Hepatocyte (in vitro differentiated cells): ENCODE measurements at places on chromosomes 2 and 18.
A peak's percentile ranks its signal among the peaks of the same experiment; 100 is the strongest.

GRCh38 chr2:117470311-117471095 lies 344.0 kb upstream of the DDX18 start:
- H3K27me3 ChIP-seq: no peaks in the 10 kb centered on the region
- H3K36me3 ChIP-seq: no peaks in the 10 kb centered on the region
- DNase-seq: peak; percentile 61
- H3K4me1 ChIP-seq: no peaks in the 10 kb centered on the region
- no peak overlapping the region for H3K27ac ChIP-seq

GRCh38 chr2:33051586-33052360 lies 105.0 kb downstream of the LTBP1 start:
- H3K27me3 ChIP-seq: no peaks in the 10 kb centered on the region
- peak overlapping the region; percentile 21 for H3K27ac ChIP-seq
- H3K36me3 ChIP-seq: no peaks in the 10 kb centered on the region
- no peak for DNase-seq

DNA sequence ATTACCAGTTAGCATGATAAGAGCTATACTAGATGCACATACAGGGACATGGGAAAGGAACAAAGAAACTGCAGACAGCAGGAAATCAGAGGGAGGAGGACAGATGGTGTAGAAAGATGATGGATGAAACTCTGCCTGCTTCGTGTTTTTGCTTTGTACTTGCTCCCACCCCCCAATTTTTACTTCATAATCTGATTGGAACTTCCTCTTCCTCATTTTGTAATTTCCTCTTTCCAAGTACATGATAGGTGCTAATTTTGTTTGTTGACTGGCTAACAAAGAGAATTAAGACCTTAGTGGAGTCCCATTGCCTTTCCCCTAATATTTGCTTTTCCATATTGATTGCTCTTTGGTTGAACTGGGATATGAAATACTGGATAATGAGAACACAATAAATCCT lies 76.0 kb upstream of the PELI1 start:
- H3K27ac ChIP-seq: peak overlapping the region; percentile 41
- no peaks in the 10 kb centered on the region for H3K36me3 ChIP-seq
- H3K27me3 ChIP-seq: no peaks in the 10 kb centered on the region
- no peak overlapping the region for H3K4me3 ChIP-seq
- no peak for DNase-seq

GRCh38 chr18:5507756-5508155 lies 36.0 kb downstream of the EPB41L3 start:
- H3K36me3 ChIP-seq: no peaks in the 10 kb centered on the region
- H3K4me3 ChIP-seq: no peak overlapping the region
- no peaks in the 10 kb centered on the region for H3K27me3 ChIP-seq
- DNase-seq: no peak
- no peak overlapping the region for H3K27ac ChIP-seq

DNA sequence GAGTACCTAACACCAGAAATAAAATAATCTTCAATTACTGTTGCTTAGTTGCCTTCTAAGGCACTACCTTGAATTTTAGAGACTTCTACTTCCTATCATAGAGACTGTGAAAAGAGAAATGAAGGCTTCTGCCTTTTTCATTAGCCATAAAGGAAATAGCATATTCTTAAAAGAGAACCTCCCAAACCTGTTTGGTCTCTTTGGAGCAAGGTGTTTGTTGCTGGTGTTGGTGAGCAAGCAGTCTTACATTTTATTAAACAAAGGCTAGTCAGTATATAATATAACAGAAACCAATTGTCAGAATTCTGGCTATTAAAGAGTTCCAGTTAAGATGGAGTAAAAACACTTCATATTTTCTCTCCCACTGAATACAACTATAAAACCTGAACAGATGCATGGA lies 116.4 kb downstream of the TAF4B start:
- no peak for DNase-seq
- H3K4me3 ChIP-seq: no peak overlapping the region
- H3K27me3 ChIP-seq: no peaks in the 10 kb centered on the region

DNA sequence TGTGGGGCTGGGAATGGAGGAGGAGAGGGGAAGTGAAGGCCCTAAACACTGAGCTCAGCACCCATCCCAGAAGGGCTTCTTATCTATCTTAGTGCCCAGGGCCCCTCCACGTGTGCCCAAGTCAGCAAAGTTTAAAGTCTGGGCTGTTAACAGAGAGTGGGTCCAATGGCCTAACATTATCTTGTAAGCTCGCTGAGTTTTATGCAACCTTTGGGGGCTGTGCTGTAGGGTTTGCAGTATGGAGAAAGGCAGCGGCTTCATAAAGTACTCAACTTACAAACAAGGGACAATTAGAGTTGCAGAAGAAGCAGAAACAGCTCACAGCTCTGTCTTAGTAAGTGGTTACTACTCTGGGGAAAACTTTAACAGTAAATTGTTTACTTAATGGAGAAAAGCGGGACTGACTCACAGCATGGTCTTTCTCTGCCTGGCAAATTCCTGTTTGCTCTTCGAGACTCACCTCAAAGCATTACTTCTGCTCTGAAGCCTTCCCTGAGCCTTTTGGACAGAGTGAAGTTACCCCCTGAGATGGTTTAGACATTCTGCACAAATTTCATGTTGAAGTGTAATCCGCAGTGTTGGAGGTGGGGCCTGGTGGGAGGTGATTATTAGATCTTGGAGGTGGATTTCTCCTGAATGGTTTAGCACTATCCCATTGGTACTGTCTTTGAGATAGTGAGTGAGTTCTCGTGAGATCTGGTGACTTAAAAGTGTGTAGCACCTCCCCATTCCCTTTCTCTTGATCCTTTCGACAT lies 9.0 kb downstream of the ENOSF1 start:
- no peaks in the 10 kb centered on the region for H3K36me3 ChIP-seq
- peak overlapping the region; percentile 91 for H3K27ac ChIP-seq
- no peaks in the 10 kb centered on the region for H3K27me3 ChIP-seq

DNA sequence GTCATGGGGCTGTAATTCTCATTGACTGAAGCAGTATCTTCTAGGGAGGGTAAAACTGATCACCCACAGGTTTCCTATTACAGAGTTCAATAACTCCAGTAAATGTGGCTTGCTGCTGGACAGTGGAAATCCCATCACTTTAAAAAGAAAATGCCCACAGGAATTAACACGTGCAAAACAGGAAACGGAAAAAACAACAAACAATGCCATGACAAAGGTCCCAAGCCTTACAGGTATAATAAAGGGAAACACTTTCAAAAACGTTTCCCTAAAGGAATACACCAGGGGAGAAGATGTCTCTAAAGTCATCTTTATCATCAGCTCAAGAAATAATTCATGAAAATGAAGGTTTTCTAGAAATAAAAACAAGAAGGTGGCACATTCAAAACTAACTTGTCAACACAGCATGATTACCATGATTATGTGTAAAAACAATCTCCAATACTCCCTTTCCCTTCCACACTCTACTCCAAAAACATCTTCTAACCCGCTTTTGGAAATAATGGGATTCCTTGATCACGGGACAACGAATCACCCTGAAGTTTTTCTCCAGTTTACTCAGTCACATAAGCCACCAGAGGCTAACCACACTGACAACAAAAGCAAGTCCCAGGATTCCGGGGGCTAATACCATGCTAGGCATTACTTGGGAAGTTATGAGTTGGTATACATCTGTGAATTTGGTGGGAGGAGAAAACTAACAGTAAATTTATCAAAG lies 167.9 kb downstream of the TCF4 start:
- no peak overlapping the region for H3K27ac ChIP-seq
- peaks cover 14% of the 10 kb centered on the region for H3K4me1 ChIP-seq
- no peak overlapping the region for H3K4me3 ChIP-seq
- H3K36me3 ChIP-seq: no peaks in the 10 kb centered on the region
- no peak for DNase-seq
- no peaks in the 10 kb centered on the region for H3K27me3 ChIP-seq

- peaks cover 3% of the 10 kb centered on the region for H3K27me3 ChIP-seq
- H3K27ac ChIP-seq: no peak overlapping the region
- no peak overlapping the region for H3K4me3 ChIP-seq
- no peaks in the 10 kb centered on the region for H3K36me3 ChIP-seq
- DNase-seq: no peak
Observed at GRCh38 chr18:59667488-59667887, 29.7 kb downstream of the CCBE1 start.

- H3K4me3 ChIP-seq: no peak overlapping the region
- peaks cover 5% of the 10 kb centered on the region for H3K27me3 ChIP-seq
- no peak for DNase-seq
- no peaks in the 10 kb centered on the region for H3K36me3 ChIP-seq
Observed at GRCh38 chr2:239544918-239545465, 144.2 kb upstream of the HDAC4 start.

DNA sequence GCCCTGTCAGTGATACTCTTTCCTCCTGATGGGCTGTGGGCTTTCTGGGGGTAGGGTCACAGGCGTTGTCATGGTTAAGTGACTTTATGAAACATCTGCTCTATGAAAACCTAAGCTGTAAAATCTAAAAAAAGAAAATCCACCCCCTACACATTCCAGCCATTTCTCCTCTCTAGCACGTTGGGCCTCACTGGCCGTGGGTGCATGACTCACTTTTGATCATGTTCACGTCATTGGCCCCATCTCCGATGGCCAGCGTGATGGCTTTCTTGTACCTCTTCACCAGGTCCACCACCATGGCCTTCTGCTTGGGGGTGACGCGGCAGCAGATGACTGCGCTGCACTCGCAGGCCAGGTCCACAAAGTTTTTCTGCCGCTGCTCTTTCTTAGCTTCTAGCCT lies 39.3 kb upstream of the NARS1 start:
- no peak overlapping the region for H3K4me3 ChIP-seq
- no peaks in the 10 kb centered on the region for H3K36me3 ChIP-seq
- no peaks in the 10 kb centered on the region for H3K27me3 ChIP-seq

- H3K4me3 ChIP-seq: no peak overlapping the region
- H3K36me3 ChIP-seq: no peaks in the 10 kb centered on the region
- H3K4me1 ChIP-seq: no peaks in the 10 kb centered on the region
- H3K27me3 ChIP-seq: no peaks in the 10 kb centered on the region
Observed at GRCh38 chr2:176755537-176756135, 457.0 kb upstream of the HNRNPA3 start.

DNA sequence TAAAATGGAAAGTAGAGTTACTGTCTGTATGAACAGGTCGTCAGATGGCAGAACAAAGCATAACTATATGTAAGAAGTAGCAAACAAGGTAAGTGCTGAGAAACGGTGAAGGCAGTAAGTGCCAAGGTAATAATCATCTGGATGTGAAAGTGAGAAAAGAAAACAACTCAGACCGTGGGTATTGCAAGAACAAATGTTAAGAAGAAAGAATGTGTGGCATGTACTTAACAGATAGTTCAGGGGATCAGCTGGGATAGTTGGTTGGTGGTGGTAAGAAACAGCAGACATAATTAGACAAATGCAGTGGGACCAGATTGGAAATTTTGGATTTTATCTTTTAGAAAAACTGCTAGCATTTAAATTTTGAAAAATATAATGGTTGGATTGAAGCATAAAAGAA lies 375.8 kb upstream of the NXPH2 start:
- no peak for DNase-seq
- no peaks in the 10 kb centered on the region for H3K4me1 ChIP-seq
- no peak overlapping the region for H3K27ac ChIP-seq
- H3K36me3 ChIP-seq: no peaks in the 10 kb centered on the region
- H3K27me3 ChIP-seq: no peaks in the 10 kb centered on the region

DNA sequence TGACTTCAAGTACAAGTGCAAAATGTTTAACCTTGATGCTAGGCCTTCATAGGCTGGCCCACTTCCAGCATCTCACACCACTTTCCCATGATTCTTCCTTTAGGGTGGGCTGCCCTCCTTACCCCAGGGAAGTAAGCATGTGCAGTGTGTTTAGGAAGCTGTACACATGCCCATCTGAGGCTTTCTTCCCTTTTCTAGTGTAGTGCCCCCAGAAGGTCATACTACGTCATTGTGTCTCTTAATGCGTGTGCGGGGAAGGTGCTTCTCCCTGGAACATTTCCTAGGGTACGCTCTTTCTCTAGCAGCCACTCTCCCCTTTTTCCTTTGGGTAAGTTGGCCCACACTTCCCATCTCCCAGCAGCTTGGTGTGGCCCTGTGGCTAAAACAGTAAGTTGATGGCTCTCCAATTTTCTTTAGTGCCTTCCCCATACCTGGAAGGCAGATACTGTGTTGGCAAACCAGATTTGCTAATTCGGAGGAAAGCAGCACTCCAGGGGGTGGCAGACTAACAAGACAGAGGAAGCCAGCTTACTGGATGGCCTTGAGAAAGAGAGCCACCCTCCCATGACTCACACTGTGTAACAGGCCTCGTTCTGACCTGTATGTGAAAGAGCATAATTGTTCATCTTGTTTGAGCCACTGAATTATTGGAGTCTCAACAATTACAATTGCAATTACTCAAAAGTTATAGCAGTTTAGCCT lies 1.1 kb upstream of the SULT6B1 start:
- no peak overlapping the region for H3K4me3 ChIP-seq
- no peaks in the 10 kb centered on the region for H3K4me1 ChIP-seq
- no peaks in the 10 kb centered on the region for H3K27me3 ChIP-seq
- peak overlapping the region; percentile 37 for H3K27ac ChIP-seq
- no peaks in the 10 kb centered on the region for H3K36me3 ChIP-seq
- peak; percentile 70 for DNase-seq

DNA sequence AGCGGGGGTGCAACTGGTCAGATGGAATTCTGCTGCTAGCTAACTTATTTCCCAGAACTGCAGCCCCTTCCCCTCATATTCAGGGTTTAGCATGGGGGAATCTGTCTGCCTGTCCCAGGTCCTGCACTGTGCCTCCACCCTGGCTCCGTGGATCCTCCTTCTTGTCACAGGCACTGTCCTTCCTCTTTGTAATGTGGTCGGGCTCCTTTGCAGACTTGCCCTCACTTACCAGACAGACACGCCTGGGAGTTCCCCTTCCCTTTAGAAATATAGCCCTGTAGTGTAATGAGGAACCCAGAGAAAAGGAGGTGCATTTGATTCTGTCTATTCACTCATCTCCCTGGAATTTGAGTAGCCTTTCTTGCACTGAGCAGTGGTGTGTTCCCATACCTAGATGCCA lies 108.7 kb downstream of the TRIM43 start:
- no peaks in the 10 kb centered on the region for H3K4me1 ChIP-seq
- DNase-seq: no peak
- H3K36me3 ChIP-seq: no peaks in the 10 kb centered on the region
- no peak overlapping the region for H3K27ac ChIP-seq

GRCh38 chr18:5817816-5818215 lies 77.5 kb downstream of the TMEM200C start:
- no peak overlapping the region for H3K27ac ChIP-seq
- H3K4me1 ChIP-seq: no peaks in the 10 kb centered on the region
- no peak overlapping the region for H3K4me3 ChIP-seq
- DNase-seq: no peak

- DNase-seq: no peak
- H3K36me3 ChIP-seq: no peaks in the 10 kb centered on the region
- H3K4me1 ChIP-seq: no peaks in the 10 kb centered on the region
- no peaks in the 10 kb centered on the region for H3K27me3 ChIP-seq
- no peak overlapping the region for H3K27ac ChIP-seq
Observed at GRCh38 chr18:44996261-44996660, 315.6 kb downstream of the SETBP1 start.

DNA sequence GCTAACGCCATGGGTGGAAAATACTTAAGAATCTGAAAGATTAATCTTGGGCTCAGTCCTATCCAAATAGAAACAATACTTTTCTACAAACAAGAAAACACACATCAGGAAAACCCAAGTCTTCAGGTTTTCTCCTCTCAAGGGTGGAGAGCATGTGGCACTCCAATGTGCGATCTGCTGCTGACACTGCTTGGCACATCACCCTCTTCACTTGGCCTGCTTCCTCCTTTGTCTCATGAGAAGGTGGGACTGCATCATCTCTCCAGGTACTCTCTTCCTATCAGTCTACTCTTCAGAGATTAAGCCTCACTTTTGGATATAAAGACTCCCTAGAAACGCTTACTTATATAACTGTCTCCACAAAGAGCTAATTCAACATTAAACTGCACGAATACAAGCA lies 26.4 kb downstream of the HDLBP start:
- no peaks in the 10 kb centered on the region for H3K27me3 ChIP-seq
- no peaks in the 10 kb centered on the region for H3K36me3 ChIP-seq
- no peaks in the 10 kb centered on the region for H3K4me1 ChIP-seq
- H3K27ac ChIP-seq: no peak overlapping the region
- no peak for DNase-seq
